NCI-H226 (cell line): ENCODE measurements at places on chromosomes 4 and X.
A peak's percentile ranks its signal among the peaks of the same experiment; 100 is the strongest.

DNA sequence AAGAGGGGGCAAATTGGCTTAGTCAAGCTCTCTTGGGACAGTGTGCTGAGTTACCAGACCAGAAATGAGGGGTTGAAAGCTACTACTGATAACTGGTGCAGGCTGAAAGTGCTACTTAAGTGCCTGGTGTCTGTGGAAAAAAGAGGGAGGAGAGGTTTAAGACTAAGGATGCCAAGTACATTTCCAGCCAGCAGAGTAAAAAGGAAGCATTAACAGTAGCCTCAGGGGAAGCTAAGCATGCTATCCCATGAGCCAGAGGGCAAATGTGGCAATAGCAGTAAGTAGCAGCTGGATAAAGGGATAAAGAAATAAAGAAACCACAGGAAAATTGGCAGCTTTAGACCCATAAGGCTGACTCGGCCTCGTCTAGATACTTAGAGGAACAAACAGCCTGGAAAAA lies 196.3 kb upstream of the MAB21L2 start:
- peak; percentile 92 for DNase-seq

DNA sequence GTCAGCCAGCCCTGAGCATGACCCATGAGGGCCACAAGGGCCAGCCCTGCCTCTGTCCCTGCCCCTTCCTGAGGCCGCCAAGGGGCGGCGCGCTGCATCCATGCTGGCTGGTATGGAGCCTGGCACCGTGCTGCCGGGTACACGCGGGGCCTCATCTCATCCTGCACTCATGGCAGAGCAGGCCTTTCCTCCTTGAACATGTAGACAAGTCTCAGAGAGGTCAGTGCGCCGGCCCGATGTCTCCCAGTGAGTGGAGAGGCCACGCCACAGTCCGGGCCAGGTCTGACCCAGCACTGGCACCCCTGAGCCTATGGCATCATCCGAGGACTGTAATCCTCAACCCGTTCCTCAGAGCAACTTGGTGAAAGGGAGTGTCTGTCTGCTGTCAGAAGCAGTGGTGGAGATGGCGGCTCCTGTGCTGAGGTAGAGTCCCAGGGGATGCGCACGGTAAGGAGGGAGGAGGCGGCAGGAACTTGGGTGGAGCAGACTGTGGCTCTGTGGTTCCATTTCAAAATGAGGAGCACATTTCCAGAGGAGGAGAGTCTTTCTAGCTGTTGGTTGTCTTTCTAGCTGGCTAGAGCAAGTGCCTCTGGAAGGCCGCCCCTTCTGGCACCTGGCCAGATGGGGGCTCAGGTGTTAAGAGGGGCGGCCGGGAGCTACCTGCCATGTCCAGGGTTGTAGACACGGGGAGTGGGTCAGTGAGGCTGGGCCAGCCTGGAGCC lies 32.8 kb downstream of the TRMT44 start:
- DNase-seq: no peak

- no peak for DNase-seq
These were observed 20.6 kb downstream of the RTL5 start for GRCh38 chrX:72110876-72111708.

DNA sequence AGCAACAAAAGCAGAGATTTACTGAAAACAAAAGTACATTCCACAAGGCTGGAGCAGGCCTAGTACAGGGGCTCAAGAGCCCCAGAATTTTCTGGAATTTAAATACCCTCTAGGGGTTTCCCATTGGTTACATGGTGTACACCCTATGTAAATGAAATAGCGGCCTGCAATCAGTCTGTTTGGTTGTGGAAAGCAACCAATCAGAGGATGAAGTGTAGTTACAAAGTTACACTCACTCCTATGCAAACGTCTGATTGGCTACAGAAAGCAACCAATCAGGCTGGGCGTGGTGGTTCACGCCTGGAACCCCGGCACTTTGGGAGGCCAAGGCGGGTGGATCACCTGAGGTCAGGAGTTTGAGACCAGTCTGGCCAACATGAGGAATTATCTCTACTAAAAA lies 13.8 kb upstream of the TXLNG start:
- DNase-seq: no peak

DNA sequence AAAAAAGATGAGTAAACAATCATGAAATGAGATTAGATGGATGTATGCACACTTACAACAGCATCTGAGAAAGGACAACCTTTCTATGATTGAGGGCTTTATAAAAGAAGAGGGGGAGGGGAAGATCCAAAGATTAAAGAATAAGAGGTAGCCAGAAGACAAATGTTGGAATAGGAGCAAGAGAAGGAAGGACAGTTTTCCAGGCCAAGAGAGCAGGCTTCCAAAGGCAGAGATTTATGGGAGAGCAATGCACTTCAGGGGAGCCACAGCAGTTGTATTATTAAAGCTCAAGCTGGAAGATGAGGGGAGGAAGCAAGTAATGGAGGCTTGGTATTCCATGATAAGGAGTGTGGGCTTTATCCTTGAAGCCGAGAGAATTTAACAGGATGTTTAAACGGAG lies 110.3 kb upstream of the PTPN13 start:
- DNase-seq: no peak

DNA sequence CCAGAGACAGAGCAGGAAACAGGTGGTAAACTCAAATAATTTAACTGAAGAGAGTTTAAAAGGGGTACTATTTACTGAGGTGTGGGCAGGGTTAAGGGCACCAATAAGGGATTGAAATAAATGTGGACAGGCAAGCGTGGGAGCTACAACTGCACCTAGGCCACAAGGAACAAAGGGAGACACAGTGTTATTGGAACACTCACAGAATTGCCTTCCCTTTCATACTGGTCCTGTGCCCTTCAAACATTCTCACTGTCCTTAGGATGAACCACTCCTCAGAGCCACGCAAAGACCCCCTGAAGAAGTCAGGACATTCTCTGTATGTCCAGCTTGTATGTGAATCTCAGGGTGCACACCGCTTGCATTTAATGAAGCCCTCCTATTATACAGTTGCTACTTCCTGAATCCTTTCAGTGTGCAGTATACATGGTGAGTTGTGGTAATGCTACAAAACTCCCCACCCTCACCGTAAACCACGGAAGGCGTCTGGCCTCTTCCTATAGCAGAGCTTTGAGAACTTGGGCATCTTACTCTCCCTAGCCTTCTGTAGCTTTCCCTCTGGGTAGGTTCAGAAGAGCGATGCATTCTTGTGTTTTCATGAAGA lies 9.6 kb upstream of the MRPL1 start:
- no peak for DNase-seq

- DNase-seq: peak; percentile 41
These were observed 463.9 kb upstream of the PCDH7 start for GRCh38 chr4:30256116-30256832.

DNA sequence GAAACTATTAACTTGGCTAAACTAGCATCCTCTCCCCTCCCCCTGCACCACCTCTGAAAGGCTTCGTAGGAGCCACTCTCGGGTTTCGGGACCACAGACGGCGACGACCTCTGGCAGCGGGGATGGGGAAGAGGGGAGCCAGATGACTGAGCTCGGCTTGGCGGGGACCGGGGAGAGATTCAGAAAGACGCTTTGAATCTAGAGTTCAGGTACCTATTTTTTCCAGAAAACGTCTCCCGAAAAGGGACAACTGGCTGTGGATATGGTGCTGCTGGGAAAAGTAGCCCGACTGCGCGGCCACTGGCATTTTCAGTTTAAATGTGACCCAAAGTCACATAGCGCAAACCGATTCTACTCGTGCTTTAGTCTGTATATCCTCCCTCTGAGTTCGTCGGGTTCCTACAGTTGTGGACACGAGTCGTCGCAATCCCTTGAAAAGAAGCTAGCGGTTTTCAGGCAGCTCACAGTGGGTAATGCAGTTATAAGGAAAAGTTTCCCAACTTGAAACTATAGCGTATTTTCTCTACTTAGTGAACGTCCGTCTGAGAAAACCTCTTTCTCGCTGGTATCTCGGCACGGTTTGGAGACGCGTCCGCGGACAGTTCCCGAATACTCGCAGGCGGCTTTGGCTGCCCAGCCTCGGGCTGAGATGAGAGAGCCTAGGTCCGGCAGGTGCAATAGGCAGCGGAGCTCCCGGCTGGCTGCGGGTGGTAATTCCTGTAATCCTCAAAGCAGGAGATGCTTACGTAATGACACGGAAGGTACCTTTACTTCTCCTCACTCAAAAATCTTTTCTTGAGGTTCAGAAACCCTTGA lies 1.3 kb downstream of the PARM1 start:
- DNase-seq: no peak

DNA sequence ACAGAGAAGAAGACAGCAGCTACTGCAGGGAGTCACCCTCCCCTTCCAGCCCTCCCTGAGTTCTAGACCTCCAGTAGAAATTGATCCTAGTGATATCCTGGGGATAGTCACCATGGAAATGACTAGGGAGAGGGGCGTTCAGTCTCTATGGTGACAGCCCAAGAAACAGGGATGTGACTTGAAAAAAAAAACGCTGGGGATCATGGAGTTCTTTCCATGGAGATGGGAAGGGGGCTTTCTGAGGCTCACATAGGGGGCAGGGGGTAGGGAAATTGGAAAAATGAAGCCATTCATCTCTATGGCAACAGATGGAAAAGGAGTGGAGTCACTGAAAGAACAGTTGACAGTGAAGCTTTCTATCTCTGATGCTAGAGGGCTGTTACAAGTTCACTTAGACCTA lies 28.0 kb upstream of the IGBP1 start:
- no peak for DNase-seq

DNA sequence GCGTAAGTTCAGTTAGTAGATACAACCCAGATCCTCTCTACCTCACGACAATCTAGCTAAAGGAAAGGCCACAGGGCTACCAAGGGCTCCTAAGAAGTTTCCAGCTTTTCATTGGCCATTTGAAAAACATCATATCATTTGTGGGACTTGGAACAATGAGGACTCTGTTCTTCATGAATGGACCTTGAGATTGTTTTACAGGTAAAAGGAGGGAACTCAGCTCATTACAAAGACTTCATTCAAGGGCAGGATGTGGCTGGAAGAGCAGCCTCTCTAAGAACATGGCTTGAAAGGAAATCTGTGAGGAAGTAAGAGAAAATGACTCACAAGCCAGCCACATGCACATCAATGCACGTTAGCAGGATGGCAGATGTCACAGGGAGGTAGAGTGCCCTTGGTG lies 105.9 kb upstream of the SLC7A11 start:
- no peak for DNase-seq

- no peak for DNase-seq
These were observed 48.1 kb upstream of the TLR3 start for GRCh38 chr4:186020793-186021407.

GRCh38 chrX:41522081-41522480 lies 74.9 kb downstream of the NYX start:
- no peak for DNase-seq

- no peak for DNase-seq
These were observed 527.2 kb upstream of the PRKX start for GRCh38 chrX:4240541-4241194.

GRCh38 chr4:162682651-162683050 lies 484.0 kb downstream of the NAF1 start:
- DNase-seq: no peak

- peak; percentile 4 for DNase-seq
These were observed 40.8 kb downstream of the CLCN4 start for GRCh38 chrX:10197279-10198210.

GRCh38 chr4:88158489-88159228 lies at the start of gene ABCG2:
Gene ABCG2, minus strand, starts transcription at chr4:88158639. Its CDS starts 18,644 bp downstream, at chr4:88139995.
- DNase-seq: peak; percentile 29

GRCh38 chr4:93467484-93468155 lies 360.9 kb upstream of the ATOH1 start:
- DNase-seq: no peak

- no peak for DNase-seq
These were observed 56.8 kb downstream of the RBPJ start for GRCh38 chr4:26377328-26378311.

- no peak for DNase-seq
These were observed 752.5 kb upstream of the PCDH10 start for GRCh38 chr4:132396636-132397035.

GRCh38 chr4:145805490-145805889 lies 125.5 kb downstream of the C4orf51 start:
- DNase-seq: peak; percentile 51

- DNase-seq: no peak
These were observed 270.0 kb downstream of the MAPK10 start for GRCh38 chr4:86089781-86090323.

GRCh38 chrX:79161655-79162054 lies 17.2 kb downstream of the GPR174 start:
- DNase-seq: no peak

DNA sequence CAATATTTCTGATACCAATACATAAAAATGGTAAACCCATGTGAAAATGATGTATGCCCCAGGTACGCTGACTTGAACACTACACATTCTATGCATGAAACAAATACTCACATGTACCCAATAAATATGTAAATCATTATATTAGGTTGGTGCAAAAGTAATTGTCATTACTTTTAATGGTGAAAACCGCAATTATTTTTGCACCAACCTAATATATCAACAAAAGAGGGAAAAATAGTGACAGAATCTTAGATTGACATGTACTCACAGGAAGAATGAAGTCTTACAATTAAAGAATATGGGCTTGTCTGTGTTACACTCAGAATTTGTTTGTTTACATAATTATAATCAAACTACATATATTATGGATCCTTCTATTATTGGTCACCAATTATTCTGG lies 82.3 kb downstream of the GLRA3 start:
- DNase-seq: no peak
